ENCODE measurements at places on chromosomes 2 and 18.

- no peak for DNase-seq
Measured at GRCh38 chr2:156892467-156893281, 364.8 kb upstream of the GALNT5 start.

- no peak for DNase-seq
Measured at GRCh38 chr2:221420245-221420644, 151.9 kb downstream of the EPHA4 start.

DNA sequence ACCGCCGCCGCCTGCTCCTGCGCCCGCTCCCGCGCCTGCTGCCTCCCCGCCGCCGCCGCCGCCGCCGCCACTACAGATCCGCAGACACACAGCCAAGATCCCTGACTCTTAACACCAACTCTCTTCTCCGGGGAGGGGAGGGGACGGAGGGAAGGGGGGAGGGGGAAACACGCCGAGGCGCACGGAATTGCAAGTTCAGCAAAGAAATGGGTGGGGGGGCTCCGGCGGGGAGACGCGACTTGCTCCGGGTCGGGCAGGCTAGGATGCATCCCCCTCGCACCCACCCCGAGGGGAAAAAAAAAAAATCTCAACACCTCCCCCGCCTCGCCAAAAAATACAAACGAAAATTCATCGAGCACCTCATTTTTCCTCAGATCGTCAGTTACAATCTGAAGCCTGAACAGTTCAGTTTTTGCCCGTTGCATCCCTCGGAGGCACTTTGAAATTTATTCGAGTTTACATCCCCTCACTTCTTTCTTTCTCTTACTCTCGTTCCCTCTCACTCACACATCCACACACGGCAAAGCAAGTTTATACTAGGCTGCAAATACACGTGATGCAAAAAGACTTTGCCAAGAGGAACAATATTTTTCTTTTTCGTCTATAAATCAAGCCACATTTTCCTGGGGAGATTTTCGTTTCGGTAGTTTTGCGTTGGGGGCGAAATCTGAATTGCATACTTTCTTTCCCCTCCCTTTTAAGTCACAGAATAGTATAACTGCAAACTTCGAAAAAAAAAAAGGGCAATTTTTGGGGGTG is at the start of gene TCF4:
Gene TCF4 (minus strand): TSS at position 82 of the 759 bp plus-strand sequence. CDS start 1,076 bp downstream, outside the sequence.
- no peak for DNase-seq

DNA sequence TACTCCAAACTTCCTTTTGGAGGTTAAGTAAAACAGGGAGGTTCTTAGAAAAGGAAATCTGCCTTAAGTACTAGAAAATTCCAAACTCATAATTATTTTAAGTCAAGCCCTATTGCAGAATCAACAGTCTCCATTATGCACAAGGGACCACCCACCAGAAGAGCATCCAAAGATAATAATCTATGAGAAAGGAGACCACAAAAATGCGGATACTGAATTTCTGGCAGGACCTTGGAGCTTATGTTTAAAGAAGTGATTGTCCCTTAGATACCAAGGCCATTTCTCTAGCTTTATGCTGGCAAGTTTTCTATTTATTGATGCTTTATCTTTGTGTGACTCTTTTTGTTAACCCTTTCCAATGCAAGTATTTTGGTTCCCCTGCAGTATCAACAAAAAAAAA is 404.0 kb upstream of the MMADHC start:
- peak; percentile 23 for DNase-seq

DNA sequence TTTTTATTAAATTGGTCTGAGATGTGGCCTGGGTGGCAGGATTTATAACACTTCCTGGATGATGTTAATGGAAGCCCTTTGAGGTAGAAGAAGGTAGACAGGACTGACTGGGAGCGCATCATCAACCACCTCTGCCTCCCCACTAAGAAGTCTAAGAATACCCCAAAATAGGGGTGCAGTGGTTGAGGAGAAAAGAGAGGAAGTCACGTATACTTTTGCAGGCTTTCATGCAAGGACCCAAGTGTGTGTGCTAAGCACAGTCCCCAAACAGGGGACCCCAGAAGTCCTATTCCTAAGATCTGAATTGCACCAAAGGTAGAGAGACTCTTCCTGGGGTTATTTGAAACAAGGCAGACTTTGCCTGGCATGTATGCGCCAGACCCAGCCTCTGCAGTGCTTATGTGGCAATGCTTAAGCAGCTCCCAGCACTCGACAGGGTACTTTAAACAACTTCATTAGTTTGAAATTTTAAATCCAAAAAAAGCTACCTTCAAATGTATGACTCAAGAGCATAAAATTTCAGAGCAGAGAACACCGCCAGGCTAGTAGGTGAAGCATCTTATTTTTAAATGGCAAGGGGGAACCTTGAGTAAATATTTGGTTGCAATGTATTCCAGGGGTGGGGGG is 35.3 kb downstream of the BCL2 start:
- DNase-seq = no peak

GRCh38 chr2:192413812-192414681 is 219.3 kb upstream of the TMEFF2 start:
- no peak for DNase-seq

GRCh38 chr2:239291475-239292350 is 109.1 kb downstream of the HDAC4 start:
- DNase-seq = no peak

GRCh38 chr18:24605444-24605843 is 145.0 kb downstream of the HRH4 start:
- DNase-seq = no peak

DNA sequence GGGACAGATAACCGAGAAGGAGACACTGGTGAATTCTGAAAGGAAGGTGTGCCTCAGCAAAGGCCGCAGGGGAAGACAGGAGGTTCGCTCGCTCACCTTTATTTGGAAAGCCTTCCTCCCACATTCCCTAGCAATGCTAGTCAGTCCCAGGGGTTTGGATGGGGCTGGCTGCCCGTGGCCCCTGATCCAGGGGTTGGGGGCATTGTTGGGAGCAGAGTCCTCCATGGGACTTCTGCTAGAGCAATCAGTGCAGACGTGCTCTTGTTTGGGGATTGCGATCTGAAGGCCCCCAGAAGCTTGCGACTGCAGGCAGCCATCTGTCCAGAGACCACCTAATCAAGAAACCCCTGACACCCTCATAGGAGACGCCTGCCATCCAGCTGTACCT is 6.0 kb upstream of the CYP27C1 start:
- no peak for DNase-seq

DNA sequence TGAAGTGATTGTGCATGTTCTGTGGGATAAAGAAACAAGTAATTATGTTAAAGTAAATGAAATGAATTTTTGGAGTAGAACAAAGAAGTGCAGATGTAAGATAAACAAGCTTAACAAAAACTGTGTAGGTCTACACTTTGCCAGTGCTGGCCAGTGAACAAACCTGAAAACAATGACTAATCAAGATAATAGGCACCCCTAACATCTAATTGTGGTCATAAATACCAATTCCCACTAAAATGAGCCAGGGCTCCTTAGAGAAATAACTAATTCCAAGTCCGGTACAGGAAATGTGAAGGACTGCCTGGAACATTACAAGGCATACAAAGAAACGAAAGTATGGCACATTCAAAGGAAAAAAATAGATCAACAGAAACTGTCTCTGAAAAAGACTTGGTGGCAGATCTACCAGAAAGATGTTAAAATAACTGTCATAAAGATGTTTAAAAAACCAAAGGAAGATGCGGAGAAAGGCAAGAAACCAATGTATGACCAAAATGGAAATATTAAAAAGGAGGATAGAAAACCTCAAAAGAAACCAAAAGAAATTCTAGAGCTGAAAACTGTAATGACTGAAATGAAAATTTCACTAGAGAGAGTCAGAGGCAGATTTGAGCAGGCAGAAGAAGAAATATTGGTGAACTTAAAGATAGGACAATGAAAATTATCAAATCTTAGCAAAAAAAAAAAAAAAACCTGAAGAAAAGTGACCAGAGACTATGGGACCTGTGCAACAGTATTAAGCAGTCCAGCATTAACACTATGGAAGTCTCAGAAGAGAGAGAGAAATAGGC is 94.7 kb upstream of the SLC66A3 start:
- no peak for DNase-seq

- no peak for DNase-seq
Measured at GRCh38 chr2:3122525-3122924, 255.1 kb downstream of the EIPR1 start.

GRCh38 chr2:216700781-216701180 is 5.4 kb upstream of the IGFBP5 start:
- no peak for DNase-seq

DNA sequence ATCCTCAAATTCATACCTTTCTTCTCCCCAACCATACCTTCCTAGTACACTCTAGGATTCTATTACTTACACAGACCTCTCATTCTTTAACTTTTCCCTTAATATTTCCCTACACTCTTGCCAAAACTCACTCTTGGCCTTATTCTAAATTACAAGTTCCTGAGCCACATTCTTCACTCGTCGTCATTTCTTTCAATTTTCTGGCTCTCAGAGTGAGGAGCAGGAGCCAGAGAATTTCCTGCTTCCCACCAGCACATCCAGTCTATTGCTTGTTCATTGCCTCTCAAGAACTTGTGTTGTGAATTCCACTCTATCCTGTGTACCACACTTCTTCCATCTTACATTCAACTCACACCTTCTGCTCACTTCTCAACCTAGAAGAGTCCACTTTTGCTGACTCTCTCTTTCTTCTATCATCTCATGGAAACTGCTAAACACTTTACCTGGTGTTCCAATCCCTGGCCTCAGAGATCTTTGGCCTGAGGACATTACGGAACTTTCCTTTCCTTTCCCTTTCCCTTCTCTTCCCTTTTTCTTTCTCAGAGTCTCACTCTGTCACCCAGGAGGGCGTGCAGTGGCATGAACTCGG is 171.6 kb downstream of the PLCL1 start:
- DNase-seq = no peak

DNA sequence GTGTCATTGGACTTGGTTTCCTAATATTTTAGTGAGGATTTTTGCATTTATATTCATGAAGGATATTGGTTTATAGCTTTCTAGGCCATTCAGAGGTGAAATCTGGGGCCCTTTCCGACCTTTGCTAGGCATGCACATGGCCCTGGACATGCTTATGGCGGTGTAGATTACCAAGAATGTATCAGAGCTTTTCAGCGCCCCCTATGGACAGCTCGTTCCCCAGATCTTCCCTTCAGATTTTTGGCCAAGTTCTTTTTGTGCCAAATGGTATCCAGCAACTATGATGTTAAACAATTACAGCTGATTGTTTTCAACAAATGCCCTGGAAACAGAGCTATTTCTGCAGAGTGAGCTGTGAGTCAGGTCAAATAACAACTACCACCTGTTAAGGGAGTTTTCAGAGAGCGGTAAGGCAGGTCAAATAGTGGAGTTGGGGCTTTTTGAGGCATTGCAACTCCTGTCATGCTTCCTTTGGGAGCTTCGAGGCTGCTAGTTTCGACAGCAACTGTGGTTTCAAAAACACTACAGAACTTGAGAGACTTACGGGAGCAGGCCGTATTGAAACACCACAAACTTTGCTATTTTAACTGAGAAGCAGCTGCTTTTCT is 188.3 kb downstream of the ZNF516 start:
- no peak for DNase-seq

DNA sequence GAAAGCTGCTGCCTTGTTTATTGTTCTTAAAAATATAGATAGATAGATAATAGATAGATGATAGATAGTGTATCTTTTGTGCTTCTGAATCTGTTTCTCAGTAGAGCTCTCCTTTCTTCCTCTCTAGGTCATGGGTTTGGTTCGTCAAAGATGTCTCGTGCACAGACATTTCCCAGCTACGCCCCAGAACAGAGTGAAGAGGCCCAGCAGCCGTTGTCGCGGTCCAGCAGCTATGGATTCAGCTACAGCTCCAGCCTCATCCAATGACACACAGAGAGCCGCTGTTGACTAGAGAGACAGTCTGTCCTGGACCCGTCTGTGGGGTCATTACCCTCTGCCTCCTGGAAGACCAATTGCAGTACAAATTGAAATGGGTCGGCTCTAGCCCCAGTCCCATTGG is 106.6 kb downstream of the CD226 start:
- no peak for DNase-seq

GRCh38 chr2:107992069-107992468 is 5.7 kb downstream of the SLC5A7 start:
- DNase-seq = no peak

DNA sequence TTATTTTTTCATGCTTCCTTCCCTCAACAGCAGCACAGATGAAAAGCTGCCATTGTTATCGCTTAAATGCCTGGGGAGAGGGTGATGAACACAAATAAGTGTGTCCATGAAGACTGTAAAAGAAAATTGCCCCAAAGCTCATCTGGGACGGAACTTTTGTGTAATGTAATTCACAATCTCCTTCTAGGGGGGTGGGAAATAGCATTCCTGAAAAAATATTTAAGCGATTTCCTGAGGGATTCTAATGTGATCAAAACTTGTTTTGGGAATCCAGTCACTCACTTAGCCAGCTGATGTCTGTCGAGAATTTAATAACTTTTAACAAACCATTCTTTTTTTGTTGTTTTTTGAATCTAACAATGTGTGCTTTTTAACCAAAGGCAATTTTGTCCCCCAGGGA is 427.9 kb downstream of the PLCL1 start:
- no peak for DNase-seq

DNA sequence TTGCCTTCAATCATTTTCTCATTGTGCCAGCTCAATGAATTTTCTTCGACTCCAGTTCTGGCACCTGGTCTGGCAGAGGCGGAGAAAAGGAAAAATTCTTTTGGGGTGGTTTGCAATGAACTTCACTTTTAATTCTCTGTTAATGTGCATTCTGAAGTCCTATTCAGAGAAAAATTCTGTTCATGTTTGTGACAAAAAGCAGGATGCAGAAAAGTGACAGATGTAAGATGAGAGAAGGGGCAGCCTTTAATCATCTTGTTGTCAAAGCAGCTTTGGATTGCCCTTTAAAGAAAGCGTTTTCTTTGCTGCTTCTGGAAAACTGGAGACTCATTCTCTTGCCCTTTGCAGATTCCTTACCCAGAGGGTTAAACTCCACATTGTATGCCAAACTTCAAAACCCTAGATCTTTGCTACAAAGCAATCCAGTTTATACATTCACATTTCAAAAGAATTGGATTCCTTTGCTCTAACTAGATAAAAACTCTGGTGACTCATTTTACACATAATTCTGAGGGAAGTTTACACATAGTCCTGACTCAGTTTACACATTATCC is 94.6 kb upstream of the CAVIN2 start:
- no peak for DNase-seq

DNA sequence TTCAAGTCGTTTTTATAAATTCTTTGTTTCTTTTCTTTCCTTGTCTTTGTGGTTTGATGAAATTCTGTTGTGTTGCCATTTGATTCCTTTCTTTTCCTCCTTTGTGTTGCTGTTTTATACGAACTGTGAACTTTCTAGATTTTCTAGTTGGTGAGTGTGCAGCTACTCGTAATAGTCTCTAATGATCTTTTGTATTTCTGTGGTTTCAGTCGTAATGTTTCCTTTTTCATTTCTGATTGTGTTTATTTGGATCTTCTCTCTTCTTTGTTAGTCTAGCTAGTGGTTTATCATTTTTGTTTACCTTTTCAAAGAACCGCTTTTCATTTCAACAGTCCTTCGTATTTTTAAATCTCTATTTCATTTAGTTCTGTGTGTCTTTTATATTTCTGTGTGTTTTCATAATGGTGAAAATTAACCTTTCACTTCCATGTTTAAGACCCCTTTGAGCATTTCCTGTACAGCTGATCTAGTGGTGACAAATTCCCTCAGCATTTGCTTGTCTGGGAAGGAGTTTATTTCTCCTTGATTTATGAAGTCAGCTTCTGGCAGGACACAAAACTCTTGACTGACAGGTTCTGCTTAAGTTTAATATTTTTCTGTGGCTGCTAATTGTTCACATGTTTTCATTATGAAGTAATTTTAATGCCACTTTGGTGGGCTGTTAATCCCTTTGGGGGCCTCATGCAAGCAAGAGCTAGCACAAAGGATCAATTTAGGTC is 16.2 kb upstream of the MALT1 start:
- DNase-seq = no peak

GRCh38 chr2:106858810-106859209 is 27.2 kb downstream of the ST6GAL2 start:
- no peak for DNase-seq

All from non-pigmented ciliary epithelial cell (primary cell).